ENCODE measurements at places on chromosomes 5 and 9. TPM values are rescaled to one million over a fixed set of nuclear protein-coding genes. Genes with fewer than 3 reads are reported as not detected.
A peak's percentile ranks its signal among the peaks of the same experiment; 100 is the strongest.

LHX3 gene
- not detected for total RNA-seq

GRCh38 chr5:172878933-172879752 is 45.1 kb downstream of the ERGIC1 start:
- DNase-seq = peak; percentile 95

DDX4 gene
- total RNA-seq = not detected

DNA sequence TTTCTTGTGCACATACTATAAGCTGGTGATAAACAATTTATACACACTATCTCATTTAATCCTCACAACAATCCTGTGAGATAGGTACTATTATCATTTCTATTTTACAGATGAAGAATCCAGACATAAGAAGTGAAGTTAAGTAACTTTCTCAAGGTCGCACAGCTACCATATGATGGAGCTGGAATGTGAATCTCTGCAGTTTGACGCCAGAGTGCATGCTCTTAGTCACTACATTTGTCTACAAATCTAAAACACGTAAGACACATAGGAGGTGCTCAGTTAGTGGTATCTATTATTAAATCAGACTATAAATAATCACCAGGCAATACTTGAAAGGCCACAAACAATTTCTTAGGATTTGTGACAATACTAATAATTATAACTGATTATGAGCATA is 45.0 kb upstream of the CDKN2B start:
- no peak for DNase-seq

- no peak for DNase-seq
Observed at GRCh38 chr5:174610968-174611367, 113.4 kb upstream of the MSX2 start.

GRCh38 chr9:119184265-119184936 is 184.8 kb downstream of the BRINP1 start:
- no peak for DNase-seq

CYLC2 gene
- not detected for total RNA-seq

DNA sequence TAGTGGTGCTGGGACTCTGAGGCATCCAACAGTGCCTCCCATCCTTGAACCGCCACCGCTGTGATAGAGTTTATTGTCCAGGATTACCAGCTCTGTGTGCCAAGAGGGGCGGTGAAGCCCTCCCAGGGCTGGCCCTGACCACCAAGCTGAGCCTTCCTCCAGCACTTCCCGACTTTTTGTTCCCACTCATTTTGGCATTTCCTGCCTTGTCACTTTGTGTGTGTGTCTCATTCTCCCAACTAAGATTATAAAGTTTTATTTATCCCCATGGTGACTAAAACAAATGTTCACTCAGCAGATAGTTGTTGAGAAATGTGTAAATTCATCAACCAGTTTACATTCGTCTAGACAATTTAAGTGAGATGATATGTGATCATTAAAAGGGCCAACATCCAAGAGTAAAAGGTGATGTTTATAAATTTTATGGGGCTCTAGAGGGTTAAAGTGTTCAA is 2.5 kb downstream of the F2R start:
- DNase-seq = peak; percentile 95

- peak; percentile 44 for DNase-seq
Observed at GRCh38 chr5:138824924-138825863, 49.9 kb downstream of the LRRTM2 start.

CNTNAP3B gene
- 87.2 TPM for total RNA-seq

SLC25A2 gene
- total RNA-seq = 0.09 TPM

DNA sequence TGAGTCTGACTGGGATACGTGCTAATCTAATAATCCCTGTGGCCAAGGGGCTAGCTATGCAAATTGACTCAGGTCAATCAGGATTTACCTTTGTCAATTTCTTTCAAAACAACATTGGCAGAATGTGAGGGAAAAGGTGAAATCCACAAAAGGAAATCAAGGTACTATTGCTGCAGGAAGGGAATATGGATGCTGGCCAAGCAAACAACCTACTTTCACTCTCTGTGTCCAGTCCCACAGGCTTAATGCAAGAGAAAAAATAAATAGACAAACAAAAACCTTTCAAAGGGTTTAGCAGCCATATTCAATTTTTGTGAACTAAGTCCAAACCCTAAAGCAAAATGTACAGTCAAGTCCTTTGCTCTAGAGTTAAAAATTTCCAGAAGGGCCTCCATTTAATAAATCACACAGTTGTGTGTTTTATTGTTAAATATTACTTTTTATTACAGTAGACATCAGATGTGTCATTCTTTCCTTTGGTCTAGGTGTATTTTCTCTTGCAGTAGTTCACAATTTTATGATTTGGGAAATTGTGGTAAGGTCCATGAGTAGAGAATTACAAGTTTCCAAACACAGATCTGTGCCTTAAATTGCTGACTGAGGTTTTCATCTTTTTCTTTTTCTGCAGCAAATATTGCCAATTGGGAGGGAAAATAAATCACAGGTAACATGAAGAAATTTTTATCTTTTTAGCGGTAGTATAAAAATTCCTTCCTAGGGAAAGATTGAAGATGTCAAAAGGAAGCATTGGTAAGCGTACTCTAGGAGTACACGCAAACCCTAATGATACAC is 309.1 kb downstream of the DMAC1 start:
- DNase-seq = no peak

RAB3C gene
- total RNA-seq = 0.17 TPM

GRCh38 chr9:36123515-36123914 is 13.0 kb upstream of the GLIPR2 start:
- DNase-seq = no peak

GRCh38 chr5:168215646-168216045 is 75.8 kb upstream of the WWC1 start:
- peak; percentile 16 for DNase-seq

- DNase-seq = no peak
Observed at GRCh38 chr5:159095866-159096242, 3.9 kb downstream of the EBF1 start.

HRCT1 gene
- total RNA-seq = 0.93 TPM

SHB gene
- 32.8 TPM for total RNA-seq

GRCh38 chr5:174337276-174338184 is 292.0 kb downstream of the NSG2 start:
- DNase-seq = no peak

- peak; percentile 66 for DNase-seq
Observed at GRCh38 chr9:12735665-12736064, 39.2 kb upstream of the LURAP1L start.

FCN2 gene
- total RNA-seq = not detected

CNTFR gene
- not detected for total RNA-seq

DNA sequence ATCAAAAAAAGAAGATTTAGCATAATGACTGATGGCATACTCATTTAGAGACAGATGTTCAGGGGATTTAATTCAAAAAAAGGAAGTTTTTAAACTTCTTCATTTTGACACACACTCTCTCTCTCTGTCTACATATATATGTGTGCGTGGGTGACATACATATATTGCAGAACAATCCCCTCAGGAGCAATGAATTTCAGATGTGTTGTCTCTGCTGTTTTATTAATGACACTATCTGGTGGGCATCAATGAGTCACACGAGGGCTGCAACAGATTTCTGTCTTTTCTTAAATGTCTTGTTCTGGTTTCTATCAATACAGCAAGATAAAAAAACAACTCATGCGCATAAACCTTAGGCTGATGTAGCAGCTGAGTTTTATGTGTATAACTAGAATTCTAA is 123.5 kb upstream of the SLCO6A1 start:
- no peak for DNase-seq

DNA sequence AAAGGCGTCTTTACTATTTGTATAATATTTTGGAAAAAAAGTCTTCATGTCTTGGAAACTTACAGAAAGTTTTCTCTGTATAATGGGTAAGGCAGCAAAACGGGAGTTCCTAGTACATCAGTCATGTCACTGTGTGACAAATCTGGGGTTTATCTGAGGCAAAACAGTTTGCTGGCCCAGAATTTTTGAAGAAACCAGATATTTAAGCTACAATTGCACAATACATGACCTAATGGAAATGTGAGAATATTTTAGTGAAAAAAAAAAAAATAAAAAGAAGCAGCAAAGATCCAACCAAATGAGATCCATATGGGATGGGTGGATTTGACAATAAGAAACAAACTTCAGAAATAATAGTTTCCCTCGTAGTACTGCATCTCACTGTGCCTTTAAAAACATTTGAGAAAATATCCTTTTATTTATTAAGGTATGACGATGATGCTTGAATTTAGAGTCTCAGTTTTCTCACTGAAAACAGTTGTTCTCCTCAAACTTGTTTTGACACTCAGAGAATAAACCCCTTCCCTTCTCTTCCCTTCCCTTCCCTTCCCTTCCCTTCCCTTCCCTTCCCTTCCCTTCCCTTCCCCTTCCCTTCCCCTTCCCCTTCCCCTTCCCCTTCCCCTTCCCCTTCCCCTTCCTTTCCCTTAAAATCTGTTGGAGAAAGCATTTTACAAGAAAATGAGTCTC is 180.5 kb upstream of the TUT7 start:
- DNase-seq = no peak

AGXT2 gene
- not detected for total RNA-seq

DNA sequence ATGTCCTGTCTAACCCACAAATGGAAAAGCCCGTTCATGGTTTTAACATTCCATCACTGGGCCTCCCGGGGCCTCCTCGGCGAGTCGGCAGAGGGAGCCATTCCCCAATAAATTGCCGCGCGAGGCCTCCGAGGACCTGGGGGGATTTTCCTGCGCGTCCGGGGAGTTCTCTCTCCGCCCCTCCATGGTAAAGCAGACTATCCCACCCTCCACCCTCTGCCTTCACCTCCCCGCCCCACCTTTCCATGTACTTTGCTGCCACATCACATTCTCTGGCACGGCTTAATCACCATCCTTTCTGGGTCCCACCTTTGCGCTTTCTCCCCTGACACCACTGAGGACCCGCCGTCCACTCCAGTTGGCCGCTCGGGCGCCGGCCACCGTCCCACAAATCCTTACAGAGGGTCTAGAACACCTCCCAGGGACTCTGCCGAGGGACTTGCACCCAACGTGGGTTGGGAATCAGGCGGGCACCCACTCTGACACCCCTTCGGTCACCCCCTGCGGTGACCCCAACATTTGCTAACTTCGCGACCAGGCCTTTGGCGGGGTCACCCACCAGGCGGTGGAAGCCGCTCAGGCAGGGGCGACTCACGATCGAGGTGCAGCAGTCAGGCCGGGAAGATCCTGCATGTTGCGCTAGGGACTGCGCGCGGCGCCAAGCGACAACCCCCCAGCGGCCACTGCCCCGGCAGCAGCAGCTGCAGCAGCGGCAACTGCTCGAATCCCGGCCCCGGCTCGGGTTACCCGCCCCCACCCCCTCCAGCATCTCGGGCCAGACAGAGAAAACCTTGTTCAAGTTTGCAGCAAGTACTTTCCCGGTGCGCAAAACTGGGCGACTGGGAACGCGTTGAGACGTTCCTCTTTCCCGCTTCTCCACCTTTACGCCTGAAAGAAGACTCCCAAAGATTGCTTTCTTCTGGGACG is at the start of gene MEGF10:
MEGF10 (plus strand) TSS at position 778 of the 927 bp plus-strand sequence. CDS start 40,513 bp downstream, outside the sequence.
- peak; percentile 58 for DNase-seq

- DNase-seq = no peak
Observed at GRCh38 chr5:35478856-35479682, 138.6 kb upstream of the SPEF2 start.

DNA sequence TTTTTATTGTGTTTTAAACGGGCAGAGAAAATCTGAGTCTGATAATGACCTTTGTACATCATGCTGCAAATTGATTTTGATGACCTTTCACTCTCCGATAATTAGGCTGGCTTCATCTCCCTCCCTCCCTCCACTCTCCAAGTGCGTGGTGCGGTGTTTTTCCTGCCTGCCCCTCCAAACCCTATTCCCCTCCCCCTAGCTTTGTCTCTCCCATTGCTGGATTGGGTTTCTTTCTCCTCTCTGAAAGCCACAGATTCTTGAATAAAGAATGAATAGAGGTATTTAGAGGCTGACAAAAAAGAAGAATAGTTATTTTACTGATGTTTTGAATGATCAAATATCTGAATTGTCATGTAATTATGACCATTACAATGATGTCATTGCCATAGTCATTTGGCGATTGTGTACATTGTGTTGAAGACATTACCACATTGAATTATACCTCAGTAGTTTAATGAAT is 571.1 kb upstream of the ZNF608 start:
- no peak for DNase-seq

All from dermis blood vessel endothelial cell (primary cell).